ENCODE measurements at places on chromosomes 2 and 18.

DNA sequence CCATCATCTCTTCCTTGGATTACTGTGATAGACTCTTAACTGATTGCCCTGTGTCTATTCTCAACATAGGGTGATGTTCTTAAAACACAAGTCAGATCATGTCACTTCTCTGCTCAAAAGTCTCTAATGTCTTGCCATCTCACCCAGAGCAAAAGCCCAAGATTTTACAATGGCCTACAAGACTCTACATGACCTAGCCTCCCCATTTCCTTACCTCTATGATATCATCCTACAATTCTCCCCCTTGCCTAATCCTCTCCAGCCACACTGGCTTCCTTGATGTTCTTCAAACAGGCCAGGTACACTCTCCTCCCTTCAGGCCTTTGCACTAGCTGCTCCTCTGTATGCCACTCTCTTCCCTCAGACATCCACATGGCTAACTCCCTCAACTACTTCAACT, 55.1 kb downstream of the ROCK1 start:
- H3K27ac ChIP-seq = no peak overlapping the region
- H3K4me3 ChIP-seq = no peak overlapping the region
- no peaks in the 10 kb centered on the region for H3K36me3 ChIP-seq
- H3K27me3 ChIP-seq = no peaks in the 10 kb centered on the region
- no peak for DNase-seq

- H3K27me3 ChIP-seq = no peaks in the 10 kb centered on the region
- H3K27ac ChIP-seq = no peak overlapping the region
- no peaks in the 10 kb centered on the region for H3K36me3 ChIP-seq
Measured at GRCh38 chr2:23656597-23656973, 270.3 kb downstream of the ATAD2B start.

DNA sequence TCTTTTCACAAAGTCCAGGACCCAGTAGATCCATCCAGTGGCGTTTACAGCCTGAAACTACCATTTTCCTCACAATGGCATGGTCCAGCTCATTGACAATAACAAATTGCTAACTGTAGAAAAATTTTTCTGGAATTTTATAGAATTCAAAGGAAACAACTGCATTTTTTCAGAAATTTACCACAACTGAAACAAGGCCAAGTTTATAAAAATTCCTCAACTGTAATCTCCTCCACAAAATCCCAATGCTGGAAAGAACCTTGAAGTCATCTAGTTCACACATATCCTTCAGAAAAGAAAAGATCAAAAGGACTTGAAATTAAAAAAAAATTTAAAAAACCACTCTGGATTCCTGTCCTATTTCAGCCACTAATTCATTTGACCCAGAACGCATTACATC, 226.0 kb upstream of the CTAGE1 start:
- no peak overlapping the region for H3K27ac ChIP-seq
- no peak for DNase-seq

DNA sequence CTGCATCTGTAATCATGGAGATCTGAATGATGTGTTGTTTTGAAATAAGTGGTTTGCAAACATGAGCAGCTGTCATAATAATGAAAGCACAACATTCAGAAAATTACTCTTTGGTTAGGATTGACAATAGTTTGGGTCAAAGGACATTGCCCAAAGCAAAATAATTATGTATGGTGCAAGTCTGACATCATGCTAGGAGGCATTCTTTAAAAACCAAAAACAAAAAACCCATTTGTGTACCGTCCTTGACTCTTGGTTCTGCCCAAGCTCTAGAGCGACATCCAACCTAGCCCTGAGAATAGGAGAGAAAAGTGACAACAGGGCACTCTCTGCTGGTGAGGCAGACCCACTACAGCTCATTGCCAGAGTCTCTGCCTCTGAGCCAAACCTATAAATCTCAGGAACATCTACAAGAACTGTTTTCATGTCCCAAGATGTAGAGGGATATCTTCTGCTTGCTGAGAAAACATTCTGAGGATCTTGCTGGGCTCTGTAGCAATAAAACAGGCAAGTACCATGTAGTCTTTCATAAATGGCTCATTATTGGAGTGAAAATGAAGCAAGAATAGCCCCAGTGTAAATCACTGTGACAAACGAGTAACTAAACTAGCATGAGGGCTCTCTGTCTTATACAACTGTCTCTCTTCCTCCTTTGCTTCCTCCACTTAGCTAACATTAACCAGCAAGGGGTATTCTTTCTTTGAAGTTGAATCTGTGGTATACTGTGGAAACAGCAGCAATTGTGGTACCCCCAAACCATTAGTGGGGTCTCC, 266.8 kb upstream of the CXCR4 start:
- H3K4me1 ChIP-seq = no peaks in the 10 kb centered on the region
- no peak overlapping the region for H3K4me3 ChIP-seq
- H3K36me3 ChIP-seq = no peaks in the 10 kb centered on the region
- H3K27ac ChIP-seq = no peak overlapping the region
- DNase-seq = no peak

DNA sequence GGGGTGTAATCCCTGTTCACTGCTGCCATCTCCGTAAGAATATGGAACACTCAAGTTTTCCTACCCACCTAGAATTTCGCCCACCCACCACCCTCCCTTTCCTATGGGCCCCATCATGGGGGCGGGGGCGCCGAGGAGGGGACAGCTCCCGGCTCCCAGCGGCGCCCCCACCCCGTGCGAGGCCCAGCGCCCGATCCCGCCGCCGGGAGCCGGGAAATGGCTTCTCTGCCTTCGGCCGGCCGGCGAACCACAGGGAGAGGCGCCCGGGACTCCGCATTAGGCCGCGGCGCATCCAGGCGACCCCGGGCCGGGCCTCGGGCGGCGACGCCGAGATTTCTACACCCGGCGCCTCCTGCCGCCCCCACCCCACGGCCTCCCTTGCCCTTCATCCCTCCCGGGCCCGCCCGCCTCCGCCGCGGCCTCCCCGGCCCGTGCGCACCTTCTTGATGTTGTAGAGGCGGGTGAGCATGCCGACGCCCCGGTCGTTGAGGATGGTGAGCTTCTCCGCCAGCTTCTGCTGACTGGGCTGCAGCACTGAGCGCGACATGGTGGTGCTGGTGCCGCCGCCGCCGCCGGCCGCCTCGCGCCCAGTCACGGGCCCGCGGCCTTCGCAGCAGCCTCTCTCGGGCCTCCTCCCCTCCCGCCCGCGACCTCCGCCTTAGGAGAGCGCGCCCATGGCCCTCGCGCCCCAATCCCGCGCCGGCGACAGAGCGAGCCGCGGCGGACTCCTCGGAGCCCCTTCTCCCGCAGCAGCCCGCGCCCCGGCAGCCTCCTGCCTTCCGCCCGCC, 510 bp downstream of the NCKAP1 start:
- H3K27me3 ChIP-seq = peaks cover 4% of the 10 kb centered on the region
- peak overlapping the region; percentile 95 for H3K27ac ChIP-seq
- no peaks in the 10 kb centered on the region for H3K36me3 ChIP-seq
- peak overlapping the region; percentile 78 for H3K4me3 ChIP-seq
- peak; percentile 78 for DNase-seq

DNA sequence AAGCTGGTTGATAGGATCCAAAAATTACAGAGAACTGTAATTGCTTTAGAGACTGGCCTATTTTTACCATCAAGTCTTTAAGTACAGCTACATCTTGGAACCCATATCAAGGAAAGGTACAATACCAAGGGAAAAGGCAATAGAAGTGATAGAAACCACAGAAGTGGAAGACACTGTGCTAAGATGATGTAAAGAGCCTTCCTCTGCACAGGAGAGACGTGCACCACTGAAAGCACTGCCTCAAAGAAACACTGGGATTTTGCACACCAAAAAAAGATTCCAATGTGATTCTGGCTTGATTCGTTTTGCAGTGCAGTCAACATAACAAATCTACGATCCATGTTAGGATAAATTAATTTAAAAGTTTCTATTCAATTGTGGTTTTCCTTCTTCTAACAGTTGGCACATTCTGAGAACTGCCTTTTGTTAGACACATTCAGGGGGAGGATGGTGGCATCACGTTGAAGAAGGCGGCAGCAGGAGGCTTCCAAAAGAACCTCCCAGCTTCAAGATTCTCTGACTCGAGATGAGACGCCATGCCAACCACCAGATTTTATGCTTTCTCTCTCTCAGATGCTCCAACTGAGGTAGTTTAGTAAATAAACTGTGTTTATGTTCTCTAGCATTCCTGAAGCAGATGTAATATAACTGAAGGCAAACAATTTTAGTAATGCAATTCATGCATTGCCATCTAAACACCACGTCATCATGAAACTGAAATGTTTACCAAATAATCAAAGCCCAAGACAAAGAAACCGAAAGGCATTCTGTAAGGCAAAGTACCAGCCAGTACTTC, 102.9 kb downstream of the BCL2 start:
- H3K4me1 ChIP-seq = no peaks in the 10 kb centered on the region
- no peaks in the 10 kb centered on the region for H3K36me3 ChIP-seq
- no peak overlapping the region for H3K4me3 ChIP-seq

- no peak overlapping the region for H3K4me3 ChIP-seq
- H3K4me1 ChIP-seq = no peaks in the 10 kb centered on the region
- no peak overlapping the region for H3K27ac ChIP-seq
- no peaks in the 10 kb centered on the region for H3K27me3 ChIP-seq
- DNase-seq = no peak
- peaks cover 19% of the 10 kb centered on the region for H3K36me3 ChIP-seq
Measured at GRCh38 chr2:172572981-172573380, 17.1 kb downstream of the PDK1 start.

DNA sequence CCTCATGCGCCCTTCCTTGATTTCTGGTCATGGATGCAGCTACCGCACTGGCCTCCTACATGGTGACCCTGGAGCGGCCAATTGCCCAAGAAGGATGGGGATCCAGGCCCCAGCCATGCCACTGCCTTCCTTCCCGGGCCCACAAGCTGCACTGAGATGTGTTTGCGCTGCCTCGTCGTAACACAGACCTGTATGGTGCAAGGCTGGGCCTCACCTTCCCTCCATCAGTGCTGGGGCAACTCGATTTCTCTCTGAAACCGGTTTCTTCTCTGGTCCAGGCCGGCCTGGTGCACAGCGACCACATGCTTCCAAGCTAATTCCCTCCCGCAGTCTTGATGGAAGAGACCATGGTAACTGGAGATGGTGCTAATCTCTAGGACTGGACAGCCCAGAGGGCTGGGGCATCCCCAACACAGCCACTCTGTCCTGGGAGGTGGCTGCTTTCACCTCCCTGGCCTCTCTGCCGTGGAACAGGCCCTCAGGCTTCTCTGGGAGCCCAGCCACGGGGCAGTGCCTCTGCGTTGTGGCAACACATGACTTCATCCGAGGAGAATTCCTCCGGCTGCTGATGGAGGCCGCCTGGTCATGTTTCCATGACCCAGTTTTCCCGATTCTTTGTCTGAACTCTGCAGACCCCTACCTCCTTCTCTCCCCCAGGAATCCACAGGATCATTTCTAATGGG, 184.2 kb downstream of the GLI2 start:
- H3K4me3 ChIP-seq = no peak overlapping the region
- peaks cover 11% of the 10 kb centered on the region for H3K4me1 ChIP-seq
- no peaks in the 10 kb centered on the region for H3K36me3 ChIP-seq
- H3K27ac ChIP-seq = peak overlapping the region; percentile 30
- DNase-seq = no peak

DNA sequence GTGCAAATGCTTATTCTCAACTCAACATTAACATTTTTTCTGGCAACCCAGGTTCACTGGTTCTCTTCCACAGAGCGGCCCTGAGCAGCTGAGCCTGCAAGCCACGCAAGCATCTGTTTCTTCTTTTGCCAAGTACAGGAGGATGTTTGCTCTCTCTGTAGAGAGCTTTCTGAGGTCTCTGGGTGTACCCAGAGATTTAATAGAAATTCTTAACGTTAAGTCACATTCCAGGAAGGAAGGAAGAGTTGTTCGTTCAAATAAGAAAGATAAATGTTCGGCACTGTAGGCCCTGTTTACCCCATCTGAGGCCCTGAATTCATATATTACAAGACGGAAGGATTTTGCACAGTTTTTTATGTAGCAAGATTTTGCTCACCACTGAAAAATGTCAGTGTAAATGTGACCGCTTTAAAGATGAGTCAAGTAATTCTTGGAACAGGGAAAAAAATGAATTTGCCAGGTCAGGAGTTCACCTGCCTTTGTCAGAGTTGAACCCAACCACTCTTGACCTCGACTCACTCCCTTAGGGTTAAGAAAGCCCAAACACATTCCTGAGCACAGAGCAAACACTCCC, 30.1 kb downstream of the KCTD18 start:
- peaks cover 20% of the 10 kb centered on the region for H3K36me3 ChIP-seq
- no peaks in the 10 kb centered on the region for H3K27me3 ChIP-seq
- H3K27ac ChIP-seq = no peak overlapping the region
- no peak for DNase-seq
- H3K4me3 ChIP-seq = no peak overlapping the region
- no peaks in the 10 kb centered on the region for H3K4me1 ChIP-seq

DNA sequence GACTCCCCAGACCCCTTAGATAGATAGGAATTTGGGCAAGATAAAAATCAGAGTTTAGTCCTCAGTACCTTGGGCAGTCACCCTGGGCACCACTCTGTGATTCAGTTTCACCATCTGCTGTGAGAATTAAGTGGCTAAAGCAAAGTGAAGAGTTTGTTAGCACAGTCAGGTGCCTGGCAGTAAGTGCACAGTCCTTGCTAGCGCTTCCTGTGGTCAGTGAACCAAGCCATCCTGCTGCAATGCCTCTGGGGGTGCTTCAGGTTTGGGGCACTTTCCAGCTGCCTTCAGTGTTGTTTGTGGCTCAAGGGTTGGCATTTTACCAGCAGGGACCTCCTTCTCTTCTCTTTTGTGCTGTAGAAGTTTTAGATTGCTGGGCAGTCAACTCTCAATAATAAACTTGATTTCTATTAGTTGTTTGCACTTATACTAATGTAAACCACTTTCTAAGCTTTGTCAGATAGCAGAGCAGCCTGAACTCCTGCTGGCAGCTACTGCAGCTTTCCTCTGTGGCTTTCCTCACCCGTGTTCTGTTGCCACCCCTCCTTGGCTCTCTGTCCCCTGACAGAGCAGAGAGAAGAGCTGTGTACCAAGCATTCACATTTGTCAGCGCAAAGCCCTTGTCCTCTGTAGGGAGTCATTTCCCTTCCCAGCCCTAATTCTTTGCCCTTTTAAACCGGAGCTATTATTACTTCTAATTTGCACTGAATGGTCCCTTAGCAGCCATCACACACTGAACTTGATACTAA, 48.4 kb upstream of the RMP24 start:
- no peaks in the 10 kb centered on the region for H3K4me1 ChIP-seq
- no peak overlapping the region for H3K4me3 ChIP-seq
- DNase-seq = no peak
- H3K27ac ChIP-seq = no peak overlapping the region

- H3K27ac ChIP-seq = no peak overlapping the region
- no peaks in the 10 kb centered on the region for H3K4me1 ChIP-seq
- DNase-seq = no peak
- H3K27me3 ChIP-seq = no peaks in the 10 kb centered on the region
- H3K36me3 ChIP-seq = no peaks in the 10 kb centered on the region
- no peak overlapping the region for H3K4me3 ChIP-seq
Measured at GRCh38 chr18:77359561-77360314, 110.1 kb downstream of the GALR1 start.

DNA sequence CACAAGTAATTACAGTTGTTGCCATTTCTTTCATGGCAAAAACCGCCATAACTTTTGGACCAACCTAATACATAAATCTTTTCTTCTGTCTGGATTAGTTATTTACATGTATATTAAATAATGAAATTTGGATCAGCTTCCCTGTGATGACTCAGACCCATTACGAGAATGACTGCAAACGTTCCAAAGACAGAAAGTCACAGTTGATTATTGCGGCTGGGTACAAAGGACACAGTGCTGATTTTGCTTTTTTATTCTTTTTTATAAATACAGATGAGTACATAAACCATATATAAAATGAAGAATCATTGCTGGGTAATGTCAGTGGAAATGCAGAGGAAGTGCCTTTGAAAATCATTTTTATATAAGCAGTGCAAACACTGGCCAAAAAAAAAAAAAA, 126.2 kb downstream of the TWIST2 start:
- H3K36me3 ChIP-seq = no peaks in the 10 kb centered on the region
- no peaks in the 10 kb centered on the region for H3K4me1 ChIP-seq
- H3K27ac ChIP-seq = no peak overlapping the region
- DNase-seq = no peak

Data from upper lobe of right lung (tissue), 1 donor.